AG08396 (cell line): ENCODE measurements at places on chromosomes 5 and 9.
A peak's percentile ranks its signal among the peaks of the same experiment; 100 is the strongest.

GRCh38 chr9:98368366-98369065, 113.1 kb upstream of the TBC1D2 start:
- no peak for DNase-seq

- DNase-seq = no peak
Measured at GRCh38 chr5:101783241-101784013, 512.7 kb downstream of the SLCO4C1 start.

DNA sequence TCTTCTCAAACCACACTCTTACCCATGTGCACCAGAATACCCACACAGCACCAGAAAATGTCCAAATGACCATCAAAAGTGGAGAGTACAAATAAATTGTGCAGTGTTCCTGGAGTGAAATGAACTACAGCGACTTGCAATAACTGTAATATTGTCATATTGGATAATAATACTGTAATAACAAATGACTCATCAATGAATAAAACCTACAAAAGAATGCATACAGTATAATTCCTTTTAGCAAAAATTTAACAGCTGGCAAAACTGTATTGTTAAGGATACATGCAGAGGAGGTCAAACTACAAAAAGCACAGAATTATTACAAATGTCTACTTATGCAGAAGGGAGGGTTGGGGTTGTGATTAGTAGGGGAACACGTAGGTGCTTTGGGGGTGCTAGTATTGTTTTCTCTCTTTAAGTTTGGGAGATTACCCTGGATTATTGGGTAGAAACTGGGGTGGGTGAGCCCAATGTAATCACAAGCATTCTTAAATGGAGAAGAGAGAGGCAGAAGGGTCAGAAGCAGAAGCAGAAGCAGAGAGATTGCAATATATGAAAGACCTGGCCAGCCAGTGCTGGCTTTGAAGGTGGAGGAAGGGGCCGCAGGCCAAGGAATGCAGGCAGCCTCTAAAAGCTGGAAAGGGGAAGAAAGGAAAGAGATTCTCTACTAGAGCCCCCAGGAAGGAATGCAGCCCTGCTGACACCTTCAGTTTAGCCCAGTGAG, 21.8 kb downstream of the IRF1 start:
- DNase-seq = no peak

GRCh38 chr5:170541146-170541769, 37.4 kb downstream of the KCNIP1 start:
- no peak for DNase-seq

- DNase-seq = no peak
Measured at GRCh38 chr9:110947491-110948044, 90.7 kb downstream of the LPAR1 start.

DNA sequence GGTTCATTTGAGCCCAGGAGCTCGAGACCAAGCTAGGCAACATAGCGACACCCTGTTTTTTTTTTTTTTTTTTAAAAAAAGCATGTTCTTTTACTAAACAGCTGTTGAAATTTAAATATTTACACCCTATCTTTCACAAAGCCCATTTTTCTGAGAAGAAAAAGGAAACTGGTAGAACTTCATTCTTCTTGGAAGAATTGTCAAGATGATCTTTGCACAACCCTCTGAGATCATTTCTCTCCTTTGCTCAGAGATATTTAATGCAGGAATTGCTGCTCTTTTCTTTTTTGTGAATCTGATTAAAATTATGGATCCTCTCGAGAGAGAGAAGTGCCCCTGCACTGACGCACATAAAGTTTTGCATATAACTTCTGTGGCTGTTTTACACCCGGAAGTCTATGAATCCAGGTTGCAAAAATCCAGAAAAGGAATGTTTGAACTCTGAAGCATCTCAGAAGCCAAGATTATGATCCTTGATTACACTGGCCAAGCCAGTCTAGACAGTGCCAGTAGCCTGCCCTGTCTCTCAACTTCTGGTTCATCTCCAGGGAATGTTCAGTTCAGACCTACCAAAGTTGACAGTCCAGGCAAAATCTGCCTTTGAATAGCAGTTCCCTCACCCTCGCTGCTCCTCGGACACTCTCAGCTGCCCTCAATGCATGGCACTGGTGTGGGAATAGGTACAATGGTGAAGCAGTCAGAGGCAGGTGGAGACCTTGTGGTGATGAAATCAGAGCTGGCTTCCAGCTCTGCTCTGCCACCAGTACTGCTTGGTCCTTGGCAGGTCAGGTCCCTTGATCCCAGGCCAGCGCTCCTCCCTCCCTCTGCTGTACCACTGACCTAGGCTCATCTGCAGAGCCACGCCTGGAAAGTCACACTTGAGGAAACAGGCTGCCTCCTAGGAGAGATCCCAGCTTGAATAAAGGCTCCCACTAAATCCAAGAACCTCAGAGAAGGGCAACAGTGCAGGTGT, 13.3 kb upstream of the SLC31A2 start:
- no peak for DNase-seq

GRCh38 chr5:165134155-165134554, 1628.7 kb downstream of the MAT2B start:
- no peak for DNase-seq

GRCh38 chr5:84017523-84018172, 297.0 kb upstream of the HAPLN1 start:
- no peak for DNase-seq

DNA sequence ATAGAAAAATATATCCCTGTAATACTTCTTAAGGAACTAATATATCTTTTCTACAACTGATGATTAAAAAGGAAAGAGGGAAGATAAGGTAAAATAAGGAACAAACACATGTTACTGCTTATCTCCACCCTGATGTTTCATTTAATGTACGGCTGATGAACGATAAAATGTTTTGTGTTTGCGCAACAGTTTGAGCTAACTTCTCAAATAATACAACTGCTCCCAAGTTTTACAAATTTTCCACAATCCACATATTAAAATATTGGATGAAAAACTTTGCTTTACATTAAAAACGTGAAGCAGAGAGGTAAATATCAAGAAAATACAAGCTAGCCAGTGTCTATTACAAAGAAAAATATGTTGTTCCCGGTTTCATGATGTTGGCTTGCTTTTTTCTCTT, 21.0 kb upstream of the CSNK1G3 start:
- no peak for DNase-seq

DNA sequence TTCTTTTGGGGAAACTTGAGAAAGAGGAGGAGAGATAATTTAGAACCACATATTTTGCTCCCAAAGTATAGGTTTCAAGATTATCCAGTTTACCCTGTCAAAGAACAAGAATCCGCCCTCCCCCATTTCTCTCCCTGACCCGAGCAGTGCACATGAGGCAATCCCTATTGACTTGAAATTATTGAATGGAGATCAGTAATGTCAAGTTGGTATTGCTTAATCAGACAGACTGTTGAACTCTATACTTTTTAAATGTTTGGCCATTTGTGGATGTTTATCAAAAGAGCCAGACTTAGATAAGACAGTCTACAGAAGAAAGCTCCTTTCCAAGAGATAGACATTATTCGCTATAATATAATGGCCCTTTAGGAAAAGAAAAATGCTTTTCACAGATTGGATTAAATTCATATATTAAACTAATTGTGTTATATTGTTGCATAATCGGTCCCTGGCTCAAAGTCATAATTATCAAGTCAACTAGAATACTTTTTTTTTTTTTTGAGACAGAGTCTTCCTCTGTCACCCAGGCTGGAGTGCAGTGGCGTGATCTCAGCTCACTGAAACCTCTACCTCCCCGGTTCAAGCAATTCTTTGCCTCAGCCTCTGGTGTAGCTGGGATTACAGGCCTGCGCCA, 5.3 kb downstream of the SLC25A25 start:
- DNase-seq = no peak

DNA sequence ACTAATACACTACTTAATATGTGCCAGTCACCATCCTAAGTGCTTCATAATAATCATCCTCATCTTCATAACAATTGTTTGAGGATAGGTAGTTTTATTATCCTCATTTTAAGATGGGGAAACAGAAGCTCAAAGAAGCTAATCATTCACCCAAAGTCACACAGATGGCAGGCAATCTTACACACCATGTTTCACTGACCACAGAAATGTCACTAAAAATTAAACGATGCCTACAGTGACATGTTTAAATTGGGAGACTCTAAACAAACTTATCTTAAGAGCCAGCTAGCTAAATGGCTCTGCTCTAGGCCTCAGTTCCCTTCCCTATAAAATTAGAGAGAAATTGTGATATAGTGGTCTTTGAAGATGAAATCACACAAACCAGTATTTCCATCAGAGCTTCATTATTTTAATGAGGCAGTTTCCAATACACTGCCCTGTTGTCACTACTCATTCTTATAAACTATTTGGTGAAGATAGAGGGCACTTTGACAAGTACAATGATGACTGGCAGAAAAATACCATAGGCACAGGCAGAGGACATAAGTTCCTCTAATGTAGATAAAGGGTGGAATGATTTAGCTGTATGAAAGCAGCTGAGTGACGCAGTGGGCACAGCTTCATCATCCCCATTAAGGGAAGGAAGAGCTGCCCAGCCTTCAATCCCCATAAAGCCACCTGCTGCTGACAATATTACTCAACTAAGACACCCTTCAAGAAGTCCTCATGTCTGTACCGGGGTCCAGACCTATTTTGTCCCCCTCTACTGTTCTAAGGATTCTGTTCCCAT, 224.1 kb downstream of the ACTL7B start:
- DNase-seq = no peak

- no peak for DNase-seq
Measured at GRCh38 chr5:79809743-79810142, 120.1 kb downstream of the CMYA5 start.

DNA sequence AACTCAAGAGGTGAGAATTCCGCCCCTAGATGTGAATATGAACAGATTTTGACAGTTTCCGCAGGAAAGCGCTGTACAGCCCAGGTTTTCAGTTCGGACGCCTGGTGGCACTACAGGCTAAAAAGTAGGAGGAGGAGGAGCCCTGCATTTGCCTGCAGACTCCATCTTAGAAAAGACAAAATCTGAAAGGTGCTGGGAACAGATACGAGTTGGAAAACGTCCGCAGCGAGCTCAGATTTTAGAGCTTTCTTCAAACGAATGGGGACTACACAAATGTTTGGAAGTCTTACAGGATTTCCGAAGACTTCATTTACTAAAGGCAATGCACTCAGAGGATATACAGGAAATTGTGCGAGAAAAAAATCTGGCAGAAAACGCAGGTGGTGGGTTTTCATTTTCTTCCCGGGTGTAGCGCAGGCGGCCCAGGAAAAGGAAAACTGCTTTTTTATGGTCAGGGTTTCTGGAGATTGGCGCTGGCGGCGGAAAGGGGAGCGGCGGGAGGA, 9.9 kb upstream of the PCDHB2 start:
- DNase-seq = peak; percentile 57

DNA sequence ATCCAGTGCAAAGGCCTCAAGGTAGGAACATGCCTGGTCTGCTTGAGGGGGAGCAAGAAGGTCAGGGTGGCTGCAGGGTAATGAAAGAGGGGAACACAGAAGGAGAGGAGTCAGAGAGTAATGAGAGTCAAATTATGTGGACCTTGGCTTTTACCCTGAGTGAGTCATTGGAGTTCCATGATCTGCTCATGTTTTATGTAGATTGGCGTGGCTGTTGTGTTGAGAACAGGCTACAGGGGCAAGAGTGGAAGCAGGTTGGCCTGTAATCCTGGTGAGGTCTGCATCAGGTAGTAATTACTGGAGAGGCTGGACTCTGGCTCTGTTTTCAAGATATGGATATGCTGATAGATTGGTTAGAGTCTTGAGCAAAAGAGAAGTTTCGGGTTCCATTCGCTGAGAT, 177.7 kb upstream of the NR3C1 start:
- no peak for DNase-seq

GRCh38 chr9:117377046-117377445, 37.8 kb downstream of the ASTN2 start:
- no peak for DNase-seq

- no peak for DNase-seq
Measured at GRCh38 chr9:90724112-90724511, 77.5 kb upstream of the SYK start.

DNA sequence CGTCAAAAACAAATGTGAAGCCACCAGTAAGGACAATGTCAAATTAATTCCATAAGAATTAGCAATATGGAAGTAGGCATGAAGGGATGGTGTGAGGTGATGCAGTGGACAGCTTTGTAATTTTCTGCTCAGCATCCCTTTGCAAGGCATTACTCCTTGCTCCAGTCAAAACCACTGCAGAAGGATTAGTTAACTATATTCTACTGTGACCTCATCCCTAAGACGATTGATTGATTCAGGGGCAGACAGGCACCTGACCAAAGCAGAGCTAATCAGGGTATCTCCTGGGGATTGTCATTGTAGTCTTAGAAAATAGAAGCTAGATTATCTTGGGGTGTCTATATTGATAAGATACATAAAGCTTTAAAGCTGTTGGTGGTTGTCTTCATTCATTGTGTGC, 98.7 kb downstream of the NMUR2 start:
- no peak for DNase-seq

GRCh38 chr9:13956107-13956506, 357.8 kb downstream of the NFIB start:
- no peak for DNase-seq

DNA sequence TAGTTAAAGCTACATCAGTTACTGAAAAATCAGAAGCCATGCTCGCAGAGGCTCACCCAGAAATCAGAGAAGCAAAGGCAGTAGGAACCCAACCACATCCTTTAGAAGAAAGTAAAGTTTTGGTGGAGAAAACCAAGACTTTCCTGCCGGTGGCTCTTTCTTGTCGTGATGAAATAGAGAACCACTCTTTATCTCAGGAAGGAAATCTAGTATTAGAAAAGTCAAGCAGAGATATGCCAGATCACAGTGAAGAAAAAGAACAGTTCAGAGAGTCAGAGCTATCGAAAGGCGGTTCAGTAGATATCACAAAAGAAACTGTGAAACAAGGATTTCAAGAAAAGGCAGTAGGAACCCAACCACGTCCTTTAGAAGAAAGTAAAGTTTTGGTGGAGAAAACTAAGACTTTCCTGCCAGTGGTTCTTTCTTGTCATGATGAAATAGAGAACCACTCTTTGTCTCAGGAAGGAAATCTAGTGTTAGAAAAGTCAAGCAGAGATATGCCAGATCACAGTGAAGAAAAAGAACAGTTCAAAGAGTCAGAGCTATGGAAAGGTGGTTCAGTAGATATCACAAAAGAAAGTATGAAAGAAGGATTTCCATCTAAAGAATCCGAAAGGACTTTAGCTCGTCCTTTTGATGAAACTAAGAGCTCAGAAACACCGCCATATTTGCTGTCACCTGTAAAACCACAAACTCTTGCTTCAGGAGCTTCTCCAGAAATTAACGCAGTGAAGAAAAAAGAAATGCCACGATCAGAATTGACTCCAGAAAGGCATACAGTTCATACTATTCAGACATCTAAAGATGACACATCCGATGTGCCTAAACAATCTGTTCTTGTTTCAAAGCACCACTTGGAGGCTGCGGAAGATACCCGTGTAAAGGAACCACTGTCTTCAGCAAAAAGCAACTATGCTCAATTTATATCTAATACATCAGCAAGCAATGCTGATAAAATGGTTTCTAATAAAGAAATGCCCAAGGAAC, 47.2 kb downstream of the CMYA5 start:
- DNase-seq = no peak

GRCh38 chr5:107285772-107286171, 385.0 kb downstream of the EFNA5 start:
- DNase-seq = no peak
